ENCODE measurements at places on chromosomes 3 and 15.

GRCh38 chr15:33021806-33022389 lies 172.6 kb downstream of the FMN1 start:
- DNase-seq = no peak

DNA sequence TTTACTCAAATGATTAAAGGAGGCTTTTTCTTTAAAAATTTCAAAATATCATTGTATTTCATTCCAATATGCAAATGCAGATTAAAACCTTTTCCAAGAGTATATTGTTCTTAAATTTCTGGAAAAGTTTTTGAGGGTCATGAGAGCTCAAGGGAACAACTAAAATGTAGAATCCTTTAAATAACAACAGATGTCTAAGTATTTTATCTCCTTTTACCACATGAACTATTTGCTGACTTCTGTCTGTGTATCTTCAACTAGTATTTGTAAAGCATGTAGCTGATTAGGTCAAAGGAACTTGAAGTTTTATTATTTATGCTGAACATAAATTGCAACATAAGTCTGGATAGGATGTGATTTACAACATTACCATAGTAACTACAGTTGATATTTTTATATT lies 402.6 kb downstream of the CNTN6 start:
- no peak for DNase-seq

DNA sequence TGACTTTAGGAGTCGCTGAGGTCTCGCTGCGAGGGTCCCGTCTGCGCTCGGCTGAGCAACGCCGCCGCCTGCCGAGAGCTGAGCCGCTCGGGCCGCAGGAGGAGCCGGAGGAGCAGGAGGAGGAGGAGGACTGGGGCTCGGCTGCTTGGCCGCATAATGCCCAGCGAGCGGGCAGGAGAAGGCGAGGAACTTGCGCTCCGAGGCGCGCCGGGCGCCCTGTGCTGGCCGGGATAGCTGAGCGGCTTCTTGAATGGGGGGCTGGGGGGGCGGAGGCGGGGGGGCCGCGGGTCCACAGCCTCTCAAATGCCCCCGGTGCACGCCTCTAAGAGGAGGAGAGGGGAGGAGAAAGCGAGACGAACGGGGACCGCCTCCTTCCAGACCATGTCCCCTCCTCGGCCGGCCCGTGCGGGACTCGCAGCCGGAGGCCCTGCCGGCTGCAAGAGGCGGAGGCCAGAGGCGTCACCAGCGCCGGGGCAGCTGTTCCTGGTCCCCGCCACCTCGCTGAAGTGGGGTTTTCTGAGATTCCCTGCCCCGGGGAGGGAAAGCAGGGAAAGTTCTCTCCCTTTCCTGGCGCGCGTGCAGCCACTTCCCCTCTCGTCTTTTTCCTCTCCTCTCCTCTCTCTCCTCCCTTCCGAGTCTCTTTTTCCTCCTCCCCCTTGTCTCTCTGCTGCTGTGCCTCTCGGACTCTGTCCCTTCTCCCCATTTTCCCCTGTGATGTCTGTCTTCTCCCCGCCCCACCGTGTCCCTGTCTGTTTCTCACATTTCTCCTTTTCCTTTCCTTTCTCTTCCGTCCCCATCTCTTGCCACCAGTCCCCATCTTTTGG lies at the start of gene ADAMTS9:
ADAMTS9 (minus strand) TSS at position 220 of the 824 bp plus-strand sequence. CDS start 343 bp downstream, outside the sequence.
- no peak for DNase-seq

DNA sequence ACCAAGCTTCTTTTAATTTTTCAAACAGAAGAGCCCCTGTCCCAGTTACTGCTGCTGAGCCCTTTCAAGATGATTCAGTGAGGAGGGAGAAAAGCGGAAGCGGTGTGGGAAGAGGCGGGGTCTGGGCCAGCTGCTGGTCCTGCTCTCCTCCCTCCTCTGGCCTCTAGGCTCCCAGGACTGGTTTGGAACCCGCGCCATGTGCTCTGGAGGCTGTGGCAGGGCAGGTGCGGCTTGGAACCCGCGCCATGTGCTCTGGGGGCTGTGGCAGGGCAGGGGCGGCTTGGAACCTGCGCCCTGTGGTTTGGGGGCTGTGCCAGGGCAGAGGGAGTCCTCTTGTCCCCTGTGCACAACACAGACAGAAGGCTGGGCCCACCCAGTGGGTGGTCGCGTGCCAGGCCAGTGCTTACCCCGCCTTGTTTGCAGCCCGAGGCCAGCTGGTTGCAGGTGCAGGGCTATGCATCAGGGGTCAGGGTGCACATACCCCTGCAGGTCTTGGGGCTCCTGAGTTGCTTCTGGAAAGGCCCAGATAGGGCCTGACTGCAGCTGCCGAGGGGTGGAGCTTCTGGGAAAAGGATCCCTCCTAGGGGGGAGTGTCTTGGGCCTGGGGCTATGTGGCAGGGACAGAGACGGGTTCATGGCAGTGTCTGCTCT lies 12.2 kb downstream of the ALG1L2 start:
- DNase-seq = no peak
